ENCODE measurements at places on chromosomes 12 and 14. TPM values are rescaled to one million over a fixed set of nuclear protein-coding genes. Genes with fewer than 3 reads are reported as not detected.

Gene C12orf50
- total RNA-seq, result not detected

Gene ADAM21
- 0.38 TPM for total RNA-seq

Gene SETD1B
- 7.9 TPM for total RNA-seq

Gene TAS2R8
- not detected for total RNA-seq

Gene HOXC9
- not detected for total RNA-seq

DNA sequence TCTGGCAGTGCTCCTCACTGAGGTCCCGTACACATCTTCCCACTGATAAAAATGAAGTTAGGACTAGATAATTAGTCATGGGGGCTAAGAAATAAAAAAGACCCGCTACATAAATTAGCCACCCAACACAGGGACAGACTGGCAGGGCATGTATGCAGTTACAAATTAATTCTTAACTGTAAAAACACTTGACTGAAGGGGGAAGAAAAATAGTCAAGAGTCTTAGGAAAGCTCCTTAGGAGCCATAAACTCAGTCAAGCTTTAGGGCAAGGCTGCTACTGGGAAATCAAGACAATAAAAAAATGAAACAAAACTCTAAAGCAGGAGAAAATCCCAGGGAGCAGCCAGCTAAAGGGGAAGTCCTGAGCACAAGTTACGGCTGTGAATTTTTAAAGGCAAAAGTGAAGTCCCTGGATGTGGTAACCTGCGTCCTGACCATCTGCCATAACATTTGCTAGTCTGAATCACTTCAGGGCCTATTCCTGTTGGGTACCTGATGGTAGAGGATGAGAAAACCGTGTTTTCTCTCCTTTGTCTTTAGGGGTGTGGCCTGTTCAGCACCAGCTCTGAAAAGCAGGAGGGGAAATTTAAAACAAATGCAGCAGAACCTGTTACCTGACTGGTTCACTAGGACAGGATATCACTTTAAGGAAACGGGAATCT is 7.5 kb upstream of the NPFF start:
- H3K36me3 ChIP-seq, result peaks cover 99% of the 10 kb centered on the region
- H3K4me3 ChIP-seq, result no peak overlapping the region
- H3K27ac ChIP-seq, result no peak overlapping the region
- no peaks in the 10 kb centered on the region for H3K27me3 ChIP-seq
- no peak for DNase-seq

DNA sequence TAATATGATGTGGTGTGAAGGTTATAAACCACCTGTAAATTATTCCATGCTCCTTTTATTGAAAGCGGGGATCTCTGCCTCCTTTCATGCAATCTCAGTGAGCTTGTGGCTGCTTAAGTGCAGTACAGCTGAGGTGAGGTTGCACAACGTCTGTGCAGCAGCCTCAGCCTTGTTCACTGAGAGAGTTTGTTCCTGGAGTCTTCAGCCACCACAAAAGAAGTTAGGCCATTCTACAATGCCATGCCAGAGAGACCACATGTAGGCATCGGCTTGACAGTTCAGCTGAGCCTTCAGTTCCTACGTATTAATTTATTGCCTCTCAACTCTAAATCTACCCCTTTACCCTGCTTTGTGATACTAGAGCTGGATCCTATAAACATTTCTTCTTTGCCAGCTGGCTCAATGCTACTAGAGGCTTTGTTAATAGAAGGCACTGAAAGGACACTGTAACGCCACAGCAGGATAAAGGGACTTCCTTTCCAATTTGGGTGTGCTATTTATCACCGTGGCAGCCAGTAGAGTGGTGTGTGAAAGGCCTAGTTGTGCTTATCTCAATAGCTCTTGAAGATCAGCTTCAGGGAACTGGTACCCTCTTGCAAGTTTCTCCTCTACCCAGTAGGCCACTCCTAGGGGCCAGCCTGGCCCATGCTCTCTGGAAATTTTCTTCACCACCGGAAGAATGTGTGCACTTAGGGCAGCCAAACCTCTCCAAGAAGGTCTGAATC is 337.7 kb downstream of the IPO8 start:
- H3K4me3 ChIP-seq, result no peak overlapping the region
- no peaks in the 10 kb centered on the region for H3K27me3 ChIP-seq
- H3K4me1 ChIP-seq, result peaks cover 16% of the 10 kb centered on the region
- H3K27ac ChIP-seq, result peak overlapping the region; percentile 61
- no peaks in the 10 kb centered on the region for H3K36me3 ChIP-seq

GRCh38 chr12:2732290-2732689 is 62.5 kb upstream of the FKBP4 start:
- H3K27ac ChIP-seq, result no peak overlapping the region
- H3K27me3 ChIP-seq, result peaks cover 69% of the 10 kb centered on the region
- DNase-seq, result no peak

- no peaks in the 10 kb centered on the region for H3K27me3 ChIP-seq
- H3K4me3 ChIP-seq, result no peak overlapping the region
- no peaks in the 10 kb centered on the region for H3K36me3 ChIP-seq
- peaks cover 70% of the 10 kb centered on the region for H3K4me1 ChIP-seq
- no peak for DNase-seq
- no peak overlapping the region for H3K27ac ChIP-seq
Observed at GRCh38 chr14:74977164-74977900, 21.9 kb upstream of the PGF start.

GRCh38 chr12:71134405-71134804 is 23.4 kb downstream of the TSPAN8 start:
- no peaks in the 10 kb centered on the region for H3K27me3 ChIP-seq
- no peaks in the 10 kb centered on the region for H3K36me3 ChIP-seq
- H3K27ac ChIP-seq, result no peak overlapping the region
- no peaks in the 10 kb centered on the region for H3K4me1 ChIP-seq

DNA sequence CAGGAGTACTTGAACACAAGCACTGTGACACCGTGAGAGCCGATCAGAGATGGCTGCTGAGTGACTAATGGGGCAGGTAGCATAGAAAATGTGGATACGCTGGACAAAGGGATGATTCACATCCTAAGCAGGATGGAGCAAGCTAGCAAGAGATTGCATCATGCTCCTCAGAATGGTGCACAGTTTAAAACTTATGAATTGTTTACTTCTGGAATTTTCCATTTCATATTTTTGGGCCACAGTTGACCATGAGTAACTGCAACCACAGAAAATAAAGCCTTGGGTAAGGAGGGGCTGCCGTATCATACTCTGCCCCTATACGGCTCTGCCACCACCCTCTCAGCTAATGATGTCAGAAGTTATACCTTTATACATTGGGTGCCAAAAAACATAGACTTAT is 23.3 kb upstream of the MARK3 start:
- no peaks in the 10 kb centered on the region for H3K4me1 ChIP-seq
- no peaks in the 10 kb centered on the region for H3K27me3 ChIP-seq
- H3K36me3 ChIP-seq, result no peaks in the 10 kb centered on the region
- H3K4me3 ChIP-seq, result no peak overlapping the region
- DNase-seq, result no peak
- H3K27ac ChIP-seq, result no peak overlapping the region

GRCh38 chr12:82996168-82996812 is 309.6 kb downstream of the TMTC2 start:
- no peak overlapping the region for H3K27ac ChIP-seq
- H3K4me3 ChIP-seq, result no peak overlapping the region
- no peak for DNase-seq

DNA sequence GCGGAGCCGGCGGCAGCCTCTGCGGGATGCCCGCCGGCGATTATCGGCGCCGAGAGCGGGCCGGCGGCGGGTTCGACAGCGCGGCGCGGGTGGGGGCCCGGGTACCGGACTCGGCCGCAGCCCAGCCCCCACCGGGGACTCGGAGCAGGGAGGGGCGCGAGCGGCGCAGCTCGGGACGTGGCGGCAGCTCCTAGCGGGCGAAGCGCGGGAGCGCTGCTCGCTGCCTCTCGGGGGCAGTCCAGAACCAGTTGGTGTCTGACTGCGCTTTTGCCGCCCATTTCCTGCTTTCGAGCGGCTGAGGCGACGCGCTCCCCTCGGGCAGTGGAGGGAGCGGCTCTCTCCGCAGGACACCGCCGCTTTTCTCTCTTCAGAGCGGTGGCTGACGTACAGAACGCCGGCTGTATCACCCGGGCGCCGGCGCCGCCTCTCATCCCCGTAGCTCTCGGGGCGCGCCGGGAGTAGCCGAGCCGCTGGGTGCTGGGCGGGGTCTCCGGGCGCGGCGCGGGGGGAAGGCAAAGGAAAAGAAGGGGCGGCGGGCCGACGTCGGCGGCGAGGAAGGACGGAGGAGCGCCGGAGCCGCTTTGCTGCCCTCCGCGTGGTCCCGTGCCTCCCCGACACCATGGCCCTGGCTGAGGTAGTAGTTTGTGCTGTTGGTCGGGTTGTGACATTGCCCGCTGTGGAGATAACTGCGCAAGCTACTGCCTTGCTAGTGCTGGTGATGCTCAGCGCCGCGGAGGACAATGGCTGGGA is 136.6 kb downstream of the MON2 start:
- peaks cover 39% of the 10 kb centered on the region for H3K4me1 ChIP-seq
- no peaks in the 10 kb centered on the region for H3K27me3 ChIP-seq
- H3K36me3 ChIP-seq, result no peaks in the 10 kb centered on the region

GRCh38 chr14:76056128-76056527 is 70.6 kb downstream of the IFT43 start:
- no peaks in the 10 kb centered on the region for H3K27me3 ChIP-seq
- peaks cover 24% of the 10 kb centered on the region for H3K36me3 ChIP-seq
- H3K4me3 ChIP-seq, result no peak overlapping the region
- H3K4me1 ChIP-seq, result peaks cover under 1% of the 10 kb centered on the region
- DNase-seq, result no peak
- no peak overlapping the region for H3K27ac ChIP-seq

- H3K27ac ChIP-seq, result peak overlapping the region; percentile 28
- no peak for DNase-seq
- no peak overlapping the region for H3K4me3 ChIP-seq
- H3K36me3 ChIP-seq, result no peaks in the 10 kb centered on the region
- no peaks in the 10 kb centered on the region for H3K27me3 ChIP-seq
Observed at GRCh38 chr12:12538535-12538934, 24.1 kb downstream of the DUSP16 start.

Data from left ventricle myocardium inferior (tissue), 1 donor.